ENCODE measurements at places on chromosomes 5 and 9.

- DNase-seq = peak; percentile 49
These were observed at the start of gene FAM163B for GRCh38 chr9:133609311-133610098. FAM163B (minus strand) TSS chr9:133609389; CDS start chr9:133580223, 29,166 bp downstream.

DNA sequence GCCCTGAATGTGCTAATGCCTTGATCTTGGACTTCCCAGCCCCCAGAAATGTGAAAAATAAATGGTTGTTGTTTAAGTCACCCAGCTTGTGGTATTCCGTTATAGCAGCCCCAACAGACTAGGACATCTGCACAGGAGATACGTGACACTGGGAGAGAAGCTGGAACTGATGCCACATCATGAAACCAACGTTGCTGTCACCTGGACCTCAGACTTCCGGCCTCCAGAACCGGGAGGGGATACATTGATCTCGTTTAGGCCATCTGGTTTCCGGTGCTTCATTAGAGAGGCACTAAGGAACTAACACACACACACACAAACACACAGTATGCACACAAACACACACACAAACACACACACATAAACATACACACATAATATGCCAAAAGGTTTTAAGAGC is 75.0 kb upstream of the ICE1 start:
- no peak for DNase-seq

DNA sequence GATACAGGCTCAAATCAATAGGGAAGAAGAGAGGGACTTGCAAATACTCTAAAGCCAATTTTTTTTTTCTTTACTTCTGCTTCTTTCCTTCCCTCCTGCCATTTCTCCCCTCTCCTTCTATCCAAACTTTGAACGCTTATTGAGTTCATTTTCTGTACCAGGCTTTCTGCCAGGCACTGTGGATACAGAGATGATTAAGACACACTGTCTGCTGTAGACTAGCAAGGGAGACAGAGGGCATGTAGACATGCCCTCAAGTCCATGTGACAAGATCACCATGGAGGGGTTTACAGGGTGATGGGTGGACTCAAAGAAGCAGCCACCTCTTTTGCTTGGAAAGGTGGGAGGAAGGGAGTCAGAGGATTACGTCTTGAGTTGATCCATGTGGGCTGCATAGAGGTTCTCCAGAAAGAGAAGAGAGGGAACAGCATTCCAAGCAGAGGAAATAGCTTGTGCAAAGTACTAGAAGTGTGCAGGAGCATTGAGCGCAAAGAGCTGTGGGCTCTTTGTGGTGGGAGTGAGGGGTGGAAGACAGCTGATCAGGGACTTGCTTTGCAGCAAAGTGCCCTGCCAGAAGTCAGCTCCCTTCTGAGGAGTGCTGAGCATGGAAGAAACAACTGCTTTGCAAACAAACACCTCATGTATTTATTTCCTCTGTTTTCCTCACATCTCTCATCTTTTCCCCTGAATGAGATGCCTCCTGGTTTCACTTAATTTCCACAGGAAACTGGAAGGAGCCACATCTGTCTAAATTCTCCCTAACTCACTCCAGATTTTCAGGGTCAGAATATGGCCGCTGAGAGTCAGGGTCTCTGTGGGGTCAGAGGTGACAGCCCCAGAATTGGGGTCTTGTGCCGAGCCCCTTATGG is 64.4 kb upstream of the COL15A1 start:
- no peak for DNase-seq

DNA sequence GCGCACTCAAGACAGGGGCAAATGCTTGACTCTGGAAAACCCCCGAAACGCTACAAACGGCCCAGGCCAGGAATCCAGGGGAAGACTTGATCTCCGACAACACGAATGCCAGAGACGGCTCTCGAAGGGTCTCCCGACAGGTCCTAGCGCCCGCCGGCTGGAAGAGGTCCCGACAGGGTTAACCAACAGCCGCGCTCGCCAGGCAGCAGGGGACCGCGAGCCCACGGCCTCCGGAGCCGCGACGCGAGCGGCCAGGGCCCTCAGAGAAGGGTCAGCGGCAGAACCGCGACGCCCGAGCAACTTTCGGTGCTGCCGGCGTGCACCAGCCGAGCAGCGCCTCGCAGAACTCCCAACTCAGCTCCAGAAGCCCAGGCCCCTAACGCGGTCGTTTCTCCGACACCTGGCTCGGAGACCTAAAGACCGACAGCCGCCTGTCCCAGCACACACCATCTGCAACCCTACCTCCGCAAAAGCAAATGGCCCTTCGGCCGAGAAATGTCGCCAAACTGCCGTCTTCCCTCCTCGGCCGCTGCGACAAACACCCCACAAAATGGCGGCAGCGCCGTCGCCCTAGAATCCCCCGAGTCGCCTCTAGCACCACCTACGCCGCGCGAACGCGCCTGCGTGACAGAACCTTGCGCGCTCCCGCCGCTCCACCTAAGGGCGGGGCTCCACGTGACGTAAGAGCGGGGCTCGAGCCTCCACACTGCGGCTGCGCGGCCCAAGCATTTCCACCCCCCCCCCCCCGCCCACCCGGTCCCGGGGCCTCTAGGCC is at the start of gene CLK4:
CLK4 (minus strand) TSS at position 567 of the 775 bp plus-strand sequence. CDS start 3,634 bp downstream, outside the sequence.
- peak; percentile 90 for DNase-seq

DNA sequence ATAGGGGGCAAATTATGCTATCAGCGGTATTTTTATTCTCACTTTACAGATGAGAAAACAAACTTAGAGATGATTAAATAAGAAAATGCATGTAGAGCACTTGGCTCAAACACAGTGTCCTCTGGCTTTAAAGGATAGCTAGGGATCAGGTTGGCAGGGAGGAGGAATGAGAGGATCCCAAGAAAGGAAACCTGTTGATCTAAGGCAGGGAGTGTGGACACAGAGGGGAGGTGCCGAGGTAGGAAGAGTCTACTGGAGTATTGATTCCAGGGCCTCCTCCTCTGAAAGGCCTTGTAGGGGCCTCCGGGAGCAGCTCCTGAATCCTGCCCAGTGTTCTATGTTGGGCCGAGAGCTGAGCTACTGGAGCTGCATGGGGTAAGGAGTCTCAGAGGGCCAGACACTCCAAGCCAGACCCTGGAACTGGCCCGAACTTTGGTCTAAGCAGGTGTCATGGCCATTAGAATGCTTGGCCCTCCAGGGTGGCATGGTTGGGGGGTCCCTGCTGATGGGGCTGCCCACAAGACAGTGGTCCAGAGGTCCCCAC is 30.4 kb upstream of the TCF7 start:
- no peak for DNase-seq

DNA sequence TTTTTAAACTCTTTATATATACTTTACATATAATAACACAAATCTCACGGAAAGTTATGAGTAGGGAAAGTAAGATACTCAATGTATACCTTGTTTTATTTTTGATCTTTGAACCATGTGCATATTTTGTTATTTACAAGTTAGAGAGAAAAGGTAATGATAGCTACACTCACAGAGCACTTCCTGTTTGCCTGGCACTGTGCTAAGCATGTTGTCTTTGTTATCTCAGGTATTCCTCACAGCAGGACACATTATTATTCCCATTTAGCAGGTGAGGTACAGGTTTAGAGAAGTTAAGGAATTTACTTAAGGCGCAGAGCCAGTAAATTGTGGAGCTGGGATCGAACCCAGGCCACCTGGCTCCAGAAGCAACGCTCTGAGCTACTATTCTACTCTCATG is 3.0 kb downstream of the C9 start:
- DNase-seq = no peak

DNA sequence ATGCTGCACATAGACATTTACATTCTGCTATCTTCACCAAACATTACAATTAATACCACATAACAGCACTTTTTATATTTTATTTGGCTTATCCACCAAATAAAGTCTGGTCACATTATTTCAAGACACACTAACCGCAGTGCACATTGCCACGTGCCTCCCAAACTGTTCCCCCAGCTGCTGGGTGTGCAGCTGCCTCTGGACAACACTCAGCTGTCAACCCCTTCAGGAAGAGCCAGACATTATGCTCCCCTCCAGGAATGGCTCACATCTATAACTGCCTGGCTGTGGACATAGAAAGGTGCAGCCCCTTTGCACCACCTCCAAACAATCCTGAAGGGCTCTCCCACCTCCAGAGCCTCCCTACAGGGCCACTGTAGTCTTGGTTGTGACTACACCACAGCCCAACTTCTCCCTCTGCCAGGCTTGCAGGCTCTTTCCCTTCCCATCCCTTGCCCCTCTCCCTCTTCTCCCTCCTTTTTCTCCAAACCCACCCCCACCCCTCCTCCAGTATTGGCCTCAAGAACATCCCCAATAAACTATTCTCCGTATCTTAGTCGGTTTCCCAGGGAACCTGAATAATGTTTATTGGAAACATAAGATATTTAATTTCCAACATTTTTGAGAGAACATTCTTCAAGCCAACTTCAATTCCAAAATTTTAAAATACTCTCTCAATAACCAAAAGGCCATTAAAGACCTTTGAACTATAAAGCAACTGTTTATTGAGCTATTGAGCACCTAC is 372.3 kb downstream of the CTNND2 start:
- no peak for DNase-seq

GRCh38 chr9:25845867-25846266 is 167.6 kb upstream of the TUSC1 start:
- DNase-seq = no peak

- no peak for DNase-seq
These were observed 120.6 kb upstream of the SARDH start for GRCh38 chr9:133858771-133859170.

GRCh38 chr9:93828331-93829097 is 126.6 kb downstream of the BARX1 start:
- DNase-seq = no peak

- no peak for DNase-seq
These were observed 5.5 kb downstream of the DIAPH1 start for GRCh38 chr5:141613344-141613743.

DNA sequence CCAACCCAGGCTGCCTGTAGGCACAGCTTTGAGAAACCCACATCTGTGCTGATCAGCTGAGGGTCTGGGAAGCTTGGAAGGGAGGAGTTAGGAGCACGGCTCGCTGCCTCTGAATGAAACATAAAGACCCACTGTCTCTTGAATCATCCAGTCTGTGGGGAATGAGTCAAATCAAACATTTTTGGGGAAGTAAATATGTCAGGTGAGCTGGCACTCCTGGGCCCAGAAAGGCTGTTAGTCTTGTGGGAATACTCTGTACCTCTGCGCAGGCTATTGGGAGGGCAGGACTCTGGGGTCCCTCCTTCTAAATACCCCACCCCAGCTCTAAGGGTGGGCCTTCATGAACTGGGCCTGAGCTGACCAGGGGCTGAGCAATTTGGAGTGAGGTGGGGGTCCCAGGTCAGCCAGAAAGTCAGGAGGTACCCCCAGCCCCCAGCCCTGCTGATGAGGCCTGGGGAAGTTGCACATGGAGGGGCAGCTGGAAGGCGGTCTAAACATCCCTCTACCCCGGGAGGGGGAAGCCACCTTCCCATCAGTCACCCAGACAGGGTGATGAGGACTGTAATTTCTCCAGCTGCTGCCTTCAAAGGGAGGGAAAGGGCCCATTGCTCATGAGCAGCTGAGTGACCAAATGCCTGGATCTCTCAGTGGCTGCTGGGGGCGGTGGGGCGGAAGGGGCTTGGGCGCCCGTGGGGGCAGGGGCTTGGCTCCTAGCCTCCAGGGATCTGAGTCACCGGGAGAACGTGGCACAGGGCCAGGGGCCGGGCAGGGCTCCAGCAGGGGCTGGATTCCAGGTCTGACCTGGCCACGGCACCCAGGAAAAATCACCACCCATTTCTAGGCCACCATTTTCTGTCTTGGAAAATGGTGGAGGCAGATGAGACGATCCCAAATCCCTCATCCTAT is 10.8 kb downstream of the FIBCD1 start:
- peak; percentile 82 for DNase-seq

DNA sequence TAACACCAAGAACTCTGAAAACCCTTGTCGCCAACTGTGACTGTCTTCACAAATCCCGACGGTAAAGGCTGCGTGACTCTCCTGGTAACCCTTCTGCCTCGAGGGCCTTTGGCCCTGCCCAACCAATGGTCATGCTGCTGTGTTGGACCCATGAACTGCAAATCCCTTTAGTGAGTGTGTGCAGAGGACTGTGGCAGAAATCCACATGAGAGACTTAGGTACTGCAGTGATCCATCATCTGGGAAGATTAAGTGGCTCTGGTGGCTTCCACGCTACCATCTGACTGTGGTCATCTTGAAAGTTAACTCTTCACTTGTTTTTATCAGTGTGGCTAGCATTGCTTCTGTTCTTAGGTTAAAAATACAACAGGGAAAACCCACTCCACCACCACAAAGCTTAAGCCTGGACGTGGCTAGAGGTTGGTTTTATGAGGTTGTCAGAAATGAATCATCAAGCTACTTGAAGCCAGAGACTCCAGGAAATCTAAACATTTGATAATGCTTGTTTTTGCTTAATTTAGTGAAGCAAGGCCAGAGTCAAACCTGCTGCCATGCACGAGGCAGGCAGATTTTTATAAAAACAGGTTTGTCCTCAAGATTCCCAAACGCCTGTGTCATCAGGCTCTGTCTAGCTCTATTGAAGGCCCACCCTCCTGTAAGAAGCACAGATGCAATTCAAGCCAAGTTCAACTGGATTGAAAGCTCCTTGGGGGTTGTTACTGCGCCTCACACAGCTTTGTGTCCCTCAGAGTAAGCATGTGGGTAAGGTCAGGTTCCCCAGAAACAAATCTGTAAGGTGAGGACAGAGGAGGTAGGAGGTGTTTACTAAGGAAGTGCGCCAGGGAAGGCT is 52.7 kb upstream of the ERCC6L2 start:
- peak; percentile 96 for DNase-seq

DNA sequence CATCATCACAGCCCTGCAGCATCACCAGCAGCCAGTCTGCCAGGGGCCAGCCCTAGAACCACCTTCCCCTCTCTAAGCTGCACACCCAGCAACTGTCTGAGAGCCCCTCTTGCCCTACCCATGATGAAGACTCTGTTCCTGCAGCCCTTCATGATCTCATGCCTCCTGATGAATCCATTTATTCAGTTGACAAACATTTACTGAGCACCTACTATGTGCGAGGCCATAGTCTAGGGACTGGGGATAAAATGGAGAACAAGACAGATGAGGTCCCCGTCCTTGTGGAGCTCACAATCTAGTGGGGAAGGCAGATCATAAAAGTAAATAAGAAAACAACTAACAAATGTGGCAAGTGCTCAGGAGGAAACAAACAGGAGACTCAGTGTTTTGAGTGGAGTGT is 96.3 kb downstream of the PCDH1 start:
- no peak for DNase-seq

GRCh38 chr9:23322392-23322791 is 503.6 kb downstream of the ELAVL2 start:
- no peak for DNase-seq

GRCh38 chr5:125109816-125110215 is 363.4 kb upstream of the ZNF608 start:
- no peak for DNase-seq

GRCh38 chr5:96329289-96329688 is 103.8 kb downstream of the PCSK1 start:
- DNase-seq = no peak

DNA sequence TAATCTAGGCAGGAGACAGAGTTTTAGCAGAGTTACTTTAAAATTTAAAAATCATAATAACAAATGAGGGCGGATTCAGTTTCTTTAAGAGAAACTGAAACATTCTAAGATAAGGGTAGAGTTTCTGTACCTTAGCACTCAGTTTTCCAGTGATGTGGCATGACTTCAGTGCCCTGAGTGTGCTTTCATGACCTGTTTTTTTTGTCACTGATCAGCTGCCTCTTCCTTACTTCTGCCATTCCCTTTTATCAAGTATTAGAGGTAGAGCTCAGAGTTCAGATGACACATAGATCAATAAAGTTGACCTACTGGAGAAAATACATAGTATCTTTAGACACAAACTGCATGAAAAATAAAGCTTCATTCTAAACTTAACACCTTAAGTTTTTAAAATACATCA is 82.3 kb downstream of the ERMP1 start:
- DNase-seq = no peak

Data from fibroblast of lung (primary cell).